ENCODE measurements at places on chromosomes 2 and 18. TPM values are rescaled to one million over a fixed set of nuclear protein-coding genes. Genes with fewer than 3 reads are reported as not detected.

Gene LANCL1
- total RNA-seq = 167 TPM

Gene MEIS1
- total RNA-seq = 68.4 TPM

Gene DES
- total RNA-seq = 4.8 TPM

Gene PSMG2
- 77.5 TPM for total RNA-seq

Gene PSMA8
- 0.20 TPM for total RNA-seq

Gene SLC5A7
- 3.7 TPM for total RNA-seq

Gene CD8A
- total RNA-seq = 1.4 TPM

Gene GKN1
- total RNA-seq = not detected

Gene SLC9A4
- total RNA-seq = 0.30 TPM

Gene NOL4
- total RNA-seq = 13.7 TPM

Gene CAPN14
- total RNA-seq = 0.40 TPM

Gene NEB
- total RNA-seq = 2.4 TPM

Gene MARCO
- 0.59 TPM for total RNA-seq

Gene NLRC4
- 3.9 TPM for total RNA-seq

Gene RGPD3
- 0.50 TPM for total RNA-seq

Gene USP14
- 30.9 TPM for total RNA-seq

Gene FLACC1
- total RNA-seq = 7.1 TPM

Gene ELOA2
- not detected for total RNA-seq

Gene PDIA6
- total RNA-seq = 222 TPM

Gene PRKAG3
- not detected for total RNA-seq

Gene SOWAHC
- 8.5 TPM for total RNA-seq

Gene GREB1L
- total RNA-seq = 13.8 TPM

Gene NAT8
- total RNA-seq = not detected

Data from spinal cord (tissue), 10 donors.